ENCODE measurements at places on chromosomes 5 and 9.

GRCh38 chr5:118894709-118895108 is 93.6 kb downstream of the DTWD2 start:
- H3K4me3 ChIP-seq = no peak overlapping the region
- no peak overlapping the region for H3K27ac ChIP-seq
- no peaks in the 10 kb centered on the region for H3K4me1 ChIP-seq

DNA sequence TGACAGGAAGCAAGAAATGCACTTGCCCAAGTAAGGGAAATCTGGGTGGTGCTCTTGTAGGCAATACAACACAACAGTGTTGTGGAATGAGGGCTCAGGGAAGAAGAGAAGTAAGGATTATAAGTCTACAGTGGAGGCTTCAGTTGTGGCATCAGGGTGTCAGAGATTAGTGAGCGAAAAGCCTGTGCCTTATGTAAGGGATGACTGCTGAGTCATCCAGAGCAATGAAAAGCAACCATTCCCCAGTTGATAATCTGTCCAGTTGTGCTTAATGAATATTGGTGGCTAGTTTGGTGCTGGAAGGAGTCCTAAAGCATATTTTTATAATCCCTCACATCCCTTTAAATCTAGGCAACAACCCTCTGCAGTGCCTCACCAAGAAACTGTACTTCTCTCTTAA is 42.0 kb downstream of the FBXO38 start:
- DNase-seq = no peak
- H3K27ac ChIP-seq = no peak overlapping the region
- H3K36me3 ChIP-seq = peaks cover 63% of the 10 kb centered on the region

DNA sequence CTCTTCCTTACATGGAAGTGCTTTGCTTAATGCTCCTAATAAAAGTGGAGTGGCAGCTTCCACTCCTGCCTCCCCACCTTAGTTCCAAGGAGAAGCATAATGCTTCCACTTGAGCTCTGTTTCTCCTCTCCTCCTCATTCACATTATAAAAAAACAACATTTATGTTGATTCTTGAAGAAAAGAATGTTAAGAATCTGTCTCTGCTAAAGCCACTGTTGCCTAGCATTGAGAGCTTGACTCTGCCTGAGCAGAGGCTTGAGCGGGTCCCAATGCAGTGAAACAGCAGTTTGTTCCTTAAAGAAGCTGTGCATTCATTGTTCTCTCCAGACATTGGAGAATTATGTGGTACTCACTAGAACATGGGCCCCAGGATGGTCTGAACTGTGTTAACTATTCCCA is 101.5 kb upstream of the GHR start:
- DNase-seq = no peak
- no peaks in the 10 kb centered on the region for H3K27me3 ChIP-seq
- H3K4me1 ChIP-seq = no peaks in the 10 kb centered on the region
- H3K36me3 ChIP-seq = no peaks in the 10 kb centered on the region

DNA sequence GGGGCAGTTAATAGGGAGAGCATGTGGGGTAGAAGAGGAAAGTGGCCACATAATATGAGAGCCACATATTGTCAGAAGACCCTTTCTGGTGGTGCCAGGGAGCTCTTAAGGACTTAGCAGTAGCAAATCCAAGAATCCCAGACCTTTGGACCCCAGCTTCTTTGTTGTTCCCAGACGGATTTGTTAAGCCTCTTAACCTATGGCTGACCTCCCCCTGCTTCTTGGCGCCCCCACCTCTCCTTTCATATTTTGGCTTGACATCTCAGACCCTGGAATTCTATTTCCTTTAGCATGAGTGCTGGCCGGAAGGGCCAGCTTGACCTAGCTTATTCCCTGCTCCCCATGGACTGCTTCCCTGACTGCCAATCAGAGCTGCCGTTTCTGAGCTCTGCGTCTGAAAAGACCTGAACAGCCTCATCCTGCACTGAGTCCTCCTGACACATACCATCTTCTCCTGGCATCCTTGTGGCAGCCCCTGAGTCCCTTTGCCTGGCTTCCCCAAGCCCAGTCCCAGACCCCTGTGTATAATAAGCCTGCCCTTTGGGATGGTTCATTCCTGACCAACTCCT is 116.3 kb downstream of the PRKACG start:
- no peak overlapping the region for H3K4me3 ChIP-seq
- H3K27ac ChIP-seq = no peak overlapping the region
- no peak for DNase-seq
- no peaks in the 10 kb centered on the region for H3K27me3 ChIP-seq
- peaks cover 35% of the 10 kb centered on the region for H3K4me1 ChIP-seq

DNA sequence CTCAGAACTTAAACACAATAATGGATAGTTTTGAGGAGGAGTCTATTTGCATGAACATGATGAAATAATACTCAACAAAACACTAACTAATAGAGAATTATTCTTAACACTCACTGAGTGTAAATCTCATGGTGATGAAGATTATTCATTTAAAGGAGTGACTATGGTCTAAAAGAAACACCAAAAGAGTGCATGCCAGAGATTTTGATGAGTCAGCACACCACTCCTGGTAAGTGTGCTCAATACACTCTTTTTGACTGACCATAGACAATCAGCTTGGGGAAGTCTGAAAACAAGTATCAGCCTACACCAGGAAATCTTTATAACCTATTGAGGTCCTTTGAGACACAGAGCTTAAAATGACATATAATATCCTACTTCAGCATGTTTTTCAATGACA is 6.8 kb upstream of the FST start:
- no peaks in the 10 kb centered on the region for H3K4me1 ChIP-seq
- no peak overlapping the region for H3K4me3 ChIP-seq
- no peak overlapping the region for H3K27ac ChIP-seq
- no peak for DNase-seq
- H3K36me3 ChIP-seq = no peaks in the 10 kb centered on the region
- H3K27me3 ChIP-seq = peaks cover 16% of the 10 kb centered on the region

GRCh38 chr5:14250748-14251701 is 107.9 kb downstream of the TRIO start:
- no peaks in the 10 kb centered on the region for H3K36me3 ChIP-seq
- H3K4me3 ChIP-seq = no peak overlapping the region
- no peaks in the 10 kb centered on the region for H3K4me1 ChIP-seq
- no peak overlapping the region for H3K27ac ChIP-seq
- H3K27me3 ChIP-seq = no peaks in the 10 kb centered on the region

DNA sequence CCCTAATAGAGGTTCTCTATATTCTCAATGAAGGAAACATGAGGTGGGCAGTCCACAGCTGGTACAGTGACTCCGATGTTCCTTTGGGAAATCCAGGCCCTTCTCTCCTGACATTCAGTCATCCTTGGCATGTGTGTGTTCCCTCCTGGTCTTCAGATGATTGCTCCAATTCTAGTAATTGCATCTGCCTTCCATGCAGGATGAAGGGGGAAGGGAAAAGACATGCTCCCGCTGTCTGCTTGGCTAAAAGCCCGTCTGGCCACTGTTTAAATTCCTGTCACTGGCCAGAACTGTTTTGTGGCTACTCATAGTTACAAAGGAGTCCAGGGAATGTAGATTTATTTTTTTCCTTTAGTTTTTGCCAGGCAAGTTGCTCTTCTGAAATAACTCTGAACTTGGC is 65.0 kb downstream of the MAST4 start:
- H3K4me1 ChIP-seq = no peaks in the 10 kb centered on the region
- H3K27me3 ChIP-seq = no peaks in the 10 kb centered on the region
- no peak overlapping the region for H3K27ac ChIP-seq
- no peaks in the 10 kb centered on the region for H3K36me3 ChIP-seq
- no peak overlapping the region for H3K4me3 ChIP-seq

- no peak for DNase-seq
- no peaks in the 10 kb centered on the region for H3K4me1 ChIP-seq
- no peak overlapping the region for H3K4me3 ChIP-seq
- H3K27ac ChIP-seq = no peak overlapping the region
- H3K27me3 ChIP-seq = no peaks in the 10 kb centered on the region
- H3K36me3 ChIP-seq = no peaks in the 10 kb centered on the region
Observed at GRCh38 chr5:60066502-60066901, 173.0 kb upstream of the PDE4D start.

DNA sequence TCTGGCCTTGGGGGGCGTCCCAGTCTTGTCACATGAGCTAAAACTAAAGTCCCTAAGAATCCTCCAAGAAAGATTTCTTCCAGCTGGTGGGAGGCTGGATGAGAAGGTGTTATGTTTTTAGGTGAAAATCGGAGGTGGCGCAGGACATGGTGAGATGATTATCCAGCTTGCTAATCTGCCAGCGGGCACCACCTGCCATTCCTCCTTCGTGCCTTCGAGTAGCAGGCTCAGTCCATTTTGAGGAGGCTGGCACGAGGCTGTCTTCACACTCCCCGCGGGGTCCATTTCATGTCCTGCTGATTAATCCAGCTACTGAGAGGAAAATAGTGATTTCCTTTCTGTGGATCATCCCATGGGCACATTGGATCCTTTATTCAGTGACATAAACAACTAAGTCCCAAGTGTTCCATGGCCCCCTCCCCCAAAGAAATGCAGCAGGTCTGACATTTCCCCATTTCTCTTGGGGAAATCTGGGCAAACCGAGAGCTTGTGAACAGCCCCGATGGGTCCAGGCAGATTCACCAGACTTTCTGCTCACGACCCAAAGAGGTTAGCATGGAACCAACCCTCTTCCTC is 38.2 kb upstream of the EXOC3 start:
- no peak for DNase-seq
- H3K27me3 ChIP-seq = peaks cover 5% of the 10 kb centered on the region
- H3K4me3 ChIP-seq = no peak overlapping the region
- H3K27ac ChIP-seq = no peak overlapping the region

DNA sequence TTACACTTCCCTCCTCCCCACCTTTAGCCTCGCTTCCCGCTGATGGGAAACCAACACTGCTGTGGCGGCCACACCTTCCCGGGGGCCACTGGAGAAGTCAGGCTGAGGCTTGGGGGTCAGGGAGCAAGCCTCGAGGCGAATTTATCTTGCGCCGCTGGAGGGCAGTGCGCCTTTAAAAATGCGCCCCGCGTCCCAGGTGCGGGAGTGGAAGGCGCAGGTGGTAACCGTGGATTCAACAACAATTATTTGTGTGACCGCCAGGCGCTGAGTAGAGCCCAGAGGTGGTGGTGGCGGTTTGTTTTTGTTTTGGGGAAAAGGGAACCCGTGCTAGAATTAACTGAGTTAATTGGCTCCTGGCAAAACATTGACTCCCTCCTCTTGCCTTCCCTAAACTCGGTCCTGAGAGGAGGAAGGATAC is 1.1 kb downstream of the CFAP77 start:
- H3K27me3 ChIP-seq = peaks cover 37% of the 10 kb centered on the region
- DNase-seq = peak; percentile 66
- H3K4me3 ChIP-seq = peak overlapping the region; percentile 40
- H3K4me1 ChIP-seq = peaks cover 37% of the 10 kb centered on the region
- H3K36me3 ChIP-seq = no peaks in the 10 kb centered on the region

DNA sequence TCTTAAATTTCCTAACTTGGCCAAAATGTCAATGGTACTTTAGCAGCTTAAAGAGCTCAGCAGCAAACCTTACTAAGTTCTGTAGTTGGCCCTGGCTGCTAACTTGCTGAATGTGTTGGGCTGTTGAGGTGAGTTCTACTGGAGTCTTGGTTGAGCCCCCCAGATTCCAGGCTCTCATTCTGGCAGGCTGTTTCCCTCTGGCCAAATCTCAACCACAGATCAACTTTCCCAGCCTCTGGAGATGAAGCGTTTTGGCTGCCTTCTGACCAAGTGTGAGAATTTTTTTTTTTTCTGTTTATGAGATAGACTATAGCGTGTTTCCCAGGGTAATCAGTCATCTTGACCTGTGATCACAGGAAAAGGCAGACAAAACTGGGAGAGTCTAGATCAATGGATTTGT is 343.7 kb downstream of the EBF1 start:
- no peaks in the 10 kb centered on the region for H3K36me3 ChIP-seq
- no peaks in the 10 kb centered on the region for H3K27me3 ChIP-seq
- no peak overlapping the region for H3K27ac ChIP-seq
- DNase-seq = no peak
- no peak overlapping the region for H3K4me3 ChIP-seq

DNA sequence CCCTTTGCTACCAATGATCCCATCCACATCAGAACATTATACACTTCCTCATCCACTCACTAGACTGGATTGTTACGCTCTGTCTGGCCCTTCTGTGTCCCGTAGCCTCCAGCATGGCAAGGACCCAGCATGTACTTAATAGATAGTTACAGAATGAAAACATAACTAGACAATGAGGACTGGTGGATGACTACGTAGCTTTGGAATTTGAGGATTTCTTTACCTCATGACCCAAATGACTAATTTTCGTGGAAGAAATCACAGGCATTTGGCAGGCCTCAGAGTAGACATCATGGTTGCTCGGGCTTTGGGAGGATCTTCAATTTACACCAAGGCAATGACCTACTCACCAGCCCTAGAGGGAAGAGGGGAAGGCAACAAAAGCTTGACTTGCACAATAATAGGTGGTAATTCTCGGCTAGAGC is 299.8 kb downstream of the TLE1 start:
- no peak overlapping the region for H3K27ac ChIP-seq
- H3K4me3 ChIP-seq = no peak overlapping the region
- no peaks in the 10 kb centered on the region for H3K4me1 ChIP-seq
- no peaks in the 10 kb centered on the region for H3K36me3 ChIP-seq
- no peaks in the 10 kb centered on the region for H3K27me3 ChIP-seq

DNA sequence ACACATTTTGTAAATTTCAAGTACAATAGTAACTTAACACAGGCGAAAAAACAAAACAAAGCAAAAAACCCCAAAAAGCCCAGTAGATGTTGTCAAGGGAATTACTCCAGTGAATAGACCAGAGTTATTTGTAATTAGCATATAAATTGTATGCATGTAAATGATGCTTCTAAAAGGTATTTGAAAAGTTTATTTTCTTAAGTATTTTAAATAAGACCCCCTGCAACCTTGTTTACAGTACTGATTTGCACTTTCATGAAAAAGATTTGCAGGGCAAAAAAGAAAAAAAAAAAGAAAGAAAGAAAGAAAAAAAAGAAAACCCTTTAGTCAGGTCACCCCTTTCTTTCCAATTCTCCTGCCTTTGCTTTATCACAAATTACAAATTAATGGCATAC is 372.3 kb upstream of the IRX2 start:
- no peak overlapping the region for H3K27ac ChIP-seq
- H3K4me3 ChIP-seq = no peak overlapping the region
- H3K27me3 ChIP-seq = no peaks in the 10 kb centered on the region
- DNase-seq = no peak
- H3K4me1 ChIP-seq = no peaks in the 10 kb centered on the region

- no peaks in the 10 kb centered on the region for H3K4me1 ChIP-seq
- H3K27me3 ChIP-seq = no peaks in the 10 kb centered on the region
- no peaks in the 10 kb centered on the region for H3K36me3 ChIP-seq
- no peak for DNase-seq
Observed at GRCh38 chr5:41649659-41650058, 139.3 kb upstream of the PLCXD3 start.

DNA sequence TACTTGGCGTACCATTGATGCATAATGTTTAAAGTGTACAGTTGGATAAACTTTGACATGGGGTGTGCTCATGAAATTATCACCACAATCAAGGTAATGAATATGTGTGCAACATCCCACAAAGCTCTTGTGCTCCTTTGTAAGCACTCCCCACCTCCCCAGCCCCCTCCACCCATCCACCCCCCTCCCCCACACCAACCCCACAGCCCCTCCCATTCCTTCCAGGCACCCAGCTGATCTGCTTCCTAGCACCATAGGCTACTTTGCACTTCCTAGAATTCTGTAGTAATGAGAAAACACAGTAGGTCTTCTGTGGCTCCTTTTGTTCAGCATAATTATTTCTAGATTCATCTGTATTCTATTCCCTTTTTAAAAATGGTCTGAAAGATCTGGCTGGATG is 24.5 kb downstream of the FGD3 start:
- H3K4me1 ChIP-seq = peaks cover 97% of the 10 kb centered on the region
- DNase-seq = no peak
- H3K36me3 ChIP-seq = peaks cover 21% of the 10 kb centered on the region
- H3K27me3 ChIP-seq = no peaks in the 10 kb centered on the region

All from CD8-positive, alpha-beta memory T cell (primary cell).